ENCODE measurements at places on chromosomes 6 and 20.

- no peak for DNase-seq
Observed at GRCh38 chr20:47142774-47143170, 213.7 kb downstream of the ZMYND8 start.

DNA sequence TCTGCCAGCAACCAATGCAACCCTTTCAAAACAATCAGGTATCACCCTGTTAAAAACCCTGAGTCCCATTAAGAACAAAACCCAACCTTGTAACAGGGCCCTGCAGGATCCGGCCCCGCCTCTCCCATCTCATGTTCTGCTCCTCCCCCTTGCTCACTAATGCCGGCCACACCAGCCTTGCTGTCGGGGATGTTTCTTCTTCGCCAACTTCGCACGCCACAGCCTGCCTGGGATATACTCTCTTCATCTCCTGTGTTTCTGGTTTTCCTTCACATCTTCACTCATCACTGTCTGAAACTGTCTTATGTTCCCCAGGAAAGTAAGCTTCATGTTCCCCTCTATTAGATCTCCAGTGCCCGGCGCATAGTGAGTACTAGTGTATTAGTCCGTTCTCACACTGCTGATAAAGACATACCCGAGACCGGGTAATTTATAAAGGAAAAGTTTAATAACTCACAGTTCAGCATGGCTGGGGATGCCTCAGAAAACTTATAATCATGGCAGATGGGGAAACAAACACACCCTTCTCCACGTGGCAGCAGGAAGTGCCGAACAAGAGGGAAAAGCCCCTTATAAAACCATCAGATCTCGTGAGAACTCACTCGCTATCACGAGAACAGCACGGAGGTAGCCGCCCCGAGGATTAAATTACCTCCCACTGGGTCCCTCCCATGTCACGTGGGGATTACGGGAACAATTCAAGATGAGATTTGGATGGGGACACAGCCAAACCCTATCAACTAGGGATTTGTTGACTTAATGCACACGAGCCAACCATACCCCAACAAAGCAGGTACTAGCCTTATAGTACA lies 5.1 kb downstream of the TP53RK start:
- DNase-seq, result no peak

GRCh38 chr6:110307368-110307767 lies 50.8 kb downstream of the METTL24 start:
- DNase-seq, result no peak

GRCh38 chr20:46833360-46833759 lies 61.3 kb upstream of the EYA2 start:
- DNase-seq, result no peak

- DNase-seq, result no peak
Observed at GRCh38 chr20:62127799-62128198, 5.5 kb downstream of the LSM14B start.
